Neural crest cell (in vitro differentiated cells): ENCODE measurements at places on chromosomes 1 and 21. TPM values are rescaled to one million over a fixed set of nuclear protein-coding genes. Genes with fewer than 3 reads are reported as not detected.

DNA sequence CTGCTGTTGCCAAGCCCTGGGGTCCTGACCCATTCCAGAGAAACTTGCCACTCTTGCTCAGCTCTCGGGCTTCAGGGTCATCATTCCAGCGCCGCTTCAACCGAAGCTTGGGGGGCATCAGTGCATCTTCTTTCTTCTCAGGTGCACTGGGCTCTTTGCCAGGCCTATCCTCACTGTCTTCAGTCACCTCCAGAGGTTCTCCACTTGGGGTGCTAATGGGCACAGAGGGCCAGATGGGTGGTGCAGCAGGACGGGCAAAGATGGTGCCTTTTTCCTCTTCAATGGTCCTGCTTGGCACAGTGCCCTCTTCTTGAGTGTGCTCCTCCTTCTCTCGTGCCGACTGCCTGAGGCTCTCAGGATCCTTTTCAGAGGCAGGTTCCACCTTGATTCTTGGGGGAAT is 13.3 kb downstream of the ETV3 start:
- no peak for DNase-seq

DNA sequence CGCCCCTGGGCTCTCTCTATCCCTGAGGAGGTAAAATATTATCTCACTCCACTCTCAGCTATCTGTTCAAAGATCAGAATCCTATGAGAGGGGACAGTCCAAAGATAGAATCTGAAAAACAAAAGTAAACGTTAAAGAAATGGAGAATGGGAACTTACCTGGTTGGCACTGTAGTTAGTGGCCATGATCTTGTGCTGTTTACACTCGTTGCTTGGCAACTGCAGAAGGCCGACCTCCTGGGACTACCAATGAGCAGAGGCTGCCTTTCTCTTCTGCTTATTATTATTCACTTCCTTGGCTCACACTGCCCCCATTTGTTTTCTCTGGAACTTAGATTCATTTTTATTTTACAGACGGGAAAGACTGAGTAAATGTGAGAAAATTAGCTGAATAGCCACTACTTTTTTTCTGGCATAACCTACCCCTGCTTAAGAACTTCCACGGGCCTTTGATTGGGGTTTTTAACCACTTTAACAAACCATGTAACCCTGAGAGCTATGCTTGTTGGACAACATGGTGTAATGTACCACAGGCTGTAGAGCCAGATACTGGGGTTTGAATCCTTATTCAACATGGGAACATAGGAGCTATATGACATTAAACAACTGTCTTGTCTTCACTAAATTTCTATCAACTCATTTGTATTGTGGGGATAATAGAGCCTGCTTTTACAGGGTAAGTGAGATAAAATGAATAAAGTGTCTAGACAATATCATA is at the start of gene CFAP126:
Gene CFAP126, minus strand, starts transcription at position 193 of the 717 bp plus-strand sequence. Its CDS starts 8 bp downstream, at position 185.
- peak; percentile 19 for DNase-seq

The SLC9C2 gene
- total RNA-seq: 0.12 TPM in 1 of 2 replicates, not detected in the other

The HSD17B7 gene
- 60.1 and 62.7 TPM in 2 replicates for total RNA-seq

GRCh38 chr21:37263827-37264600 is 3.1 kb downstream of the VPS26C start:
- DNase-seq: no peak

The RAB3GAP2 gene
- 36.4 and 44.1 TPM in 2 replicates for total RNA-seq

GRCh38 chr21:33816174-33816573 is 99.4 kb downstream of the ATP5PO start:
- DNase-seq: no peak

GRCh38 chr1:38028671-38029070 is 16.1 kb downstream of the UTP11 start:
- no peak for DNase-seq

DNA sequence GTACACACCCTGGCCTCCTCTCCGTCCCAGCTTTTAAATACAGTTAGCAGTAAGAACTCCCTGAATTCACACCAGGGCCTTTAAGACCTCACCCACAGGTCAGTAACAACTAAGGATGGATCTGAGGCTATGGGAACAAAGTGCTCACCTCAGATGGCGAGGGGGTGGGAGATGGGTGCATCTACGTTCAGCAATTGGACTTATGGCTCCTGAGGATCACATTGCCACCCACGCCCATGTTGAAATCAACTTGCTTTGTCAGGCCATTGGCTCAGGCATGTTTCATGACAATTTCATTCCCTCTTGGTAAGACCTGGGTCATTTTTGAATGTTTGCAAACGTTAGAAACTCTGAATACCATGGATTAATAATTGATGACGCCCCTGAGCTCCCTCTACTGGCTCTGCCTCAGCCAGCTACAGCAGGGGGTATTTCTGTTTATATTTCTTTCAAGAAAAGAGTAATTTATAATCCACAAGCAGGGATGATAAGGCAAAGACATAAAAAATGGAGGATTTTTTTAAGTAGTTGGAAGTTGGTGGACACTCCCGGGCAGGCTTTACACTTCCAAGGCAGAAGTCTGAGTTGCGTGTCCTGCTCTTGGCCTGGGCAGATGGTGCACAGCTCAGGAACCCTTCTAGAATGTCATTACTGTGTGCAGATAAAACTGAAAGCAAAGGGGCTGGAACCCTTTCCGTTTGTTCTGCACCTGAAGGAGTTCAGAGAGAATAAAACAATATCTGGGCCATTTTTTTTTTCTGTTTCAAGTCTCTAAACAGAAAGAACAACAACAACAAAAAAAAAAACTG is 13.7 kb upstream of the LBR start:
- no peak for DNase-seq

The NBPF4 gene
- not detected in 2 replicates for total RNA-seq

- no peak for DNase-seq
These were observed 503 bp upstream of the PIGM start for GRCh38 chr1:160032165-160032820.

GRCh38 chr1:17745479-17745955 is 9.6 kb upstream of the ACTL8 start:
- DNase-seq: no peak

GRCh38 chr21:46050668-46051378 is 47.1 kb upstream of the COL6A2 start:
- no peak for DNase-seq

The C21orf58 gene
- 61.0 and 61.5 TPM in 2 replicates for total RNA-seq

The AADACL4 gene
- not detected in 2 replicates for total RNA-seq

- DNase-seq: no peak
These were observed 147.7 kb upstream of the IVNS1ABP start for GRCh38 chr1:185464777-185465176.

GRCh38 chr1:184093071-184093470 is 41.5 kb downstream of the TSEN15 start:
- DNase-seq: no peak

The SPRR2E gene
- not detected in 2 replicates for total RNA-seq

DNA sequence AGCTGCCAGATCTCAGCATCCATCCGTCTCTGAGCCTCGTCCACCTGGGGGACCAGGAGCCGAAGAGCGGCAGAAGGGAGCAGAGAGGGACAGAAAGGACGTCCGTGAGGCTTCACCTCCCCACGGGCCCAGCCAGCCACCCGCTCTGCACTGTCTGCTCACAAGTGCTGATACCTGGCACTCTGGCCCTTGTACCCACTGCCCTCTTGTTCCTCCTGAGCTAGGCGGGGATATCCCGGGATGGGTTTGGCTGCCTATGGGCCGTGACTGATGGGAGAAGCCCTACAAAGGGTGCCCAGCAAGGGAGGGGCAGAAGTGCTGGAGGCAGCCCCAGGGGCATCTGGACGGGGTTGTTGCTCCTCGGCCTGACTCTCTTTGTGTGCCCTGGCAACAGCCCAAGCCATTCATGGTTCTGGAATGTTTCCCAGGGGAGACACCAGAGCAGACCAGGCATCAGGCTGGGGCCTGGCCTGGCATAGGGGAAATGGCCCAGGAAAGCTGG is 57.6 kb downstream of the LDLRAD2 start:
- no peak for DNase-seq

GRCh38 chr1:193184776-193185175 is 1.6 kb downstream of the B3GALT2 start:
- no peak for DNase-seq

DNA sequence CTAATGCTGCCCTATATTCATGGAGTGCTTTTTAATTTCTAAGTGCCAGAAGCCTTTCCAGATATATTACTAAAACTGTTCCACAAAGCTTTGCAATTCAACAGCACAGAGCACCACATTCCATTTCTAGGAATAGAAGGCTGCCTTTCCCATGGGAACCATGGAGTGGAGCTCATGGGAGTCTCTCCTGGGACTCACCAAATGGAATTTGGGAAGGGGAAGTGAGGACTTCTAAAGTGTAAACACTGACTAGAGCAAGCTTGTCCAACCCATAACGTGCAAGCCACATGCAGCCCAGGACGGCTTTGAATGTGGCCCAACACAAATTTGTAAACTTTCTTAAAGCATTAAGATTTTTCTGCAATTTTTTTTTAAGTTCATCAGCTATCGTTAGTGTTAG is 190.4 kb upstream of the TNR start:
- DNase-seq: no peak

GRCh38 chr1:18907917-18908845 is 5.8 kb upstream of the ALDH4A1 start:
- no peak for DNase-seq

GRCh38 chr1:38123356-38124135 is 77.0 kb upstream of the POU3F1 start:
- no peak for DNase-seq

- peak; percentile 28 for DNase-seq
These were observed 112.5 kb downstream of the USH2A start for GRCh38 chr1:216310776-216311175.

GRCh38 chr1:20700636-20701215 is 17.1 kb downstream of the KIF17 start:
- no peak for DNase-seq

The RHEX gene
- total RNA-seq: 0.48 and 0.93 TPM in 2 replicates

DNA sequence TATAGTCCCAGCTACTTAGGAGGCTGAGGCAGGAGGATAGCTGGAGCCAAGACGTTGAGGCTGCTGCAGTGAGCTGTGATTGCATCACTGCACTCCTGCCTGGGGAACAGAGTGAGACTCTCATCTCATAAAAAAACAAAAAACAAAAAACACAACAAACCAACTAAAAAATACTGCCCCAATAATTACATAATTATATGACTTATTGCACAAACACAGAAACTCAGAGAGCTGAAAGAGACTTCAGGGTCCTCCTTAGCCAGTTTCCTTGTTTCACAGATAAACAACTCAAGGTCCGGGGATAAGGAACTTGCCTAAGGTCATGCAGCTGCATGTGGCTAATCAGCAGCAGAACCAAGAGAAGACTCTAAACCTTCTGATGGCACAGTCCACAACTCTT is 11.9 kb downstream of the EXTL2 start:
- no peak for DNase-seq

The TFF2 gene
- not detected in 2 replicates for total RNA-seq

DNA sequence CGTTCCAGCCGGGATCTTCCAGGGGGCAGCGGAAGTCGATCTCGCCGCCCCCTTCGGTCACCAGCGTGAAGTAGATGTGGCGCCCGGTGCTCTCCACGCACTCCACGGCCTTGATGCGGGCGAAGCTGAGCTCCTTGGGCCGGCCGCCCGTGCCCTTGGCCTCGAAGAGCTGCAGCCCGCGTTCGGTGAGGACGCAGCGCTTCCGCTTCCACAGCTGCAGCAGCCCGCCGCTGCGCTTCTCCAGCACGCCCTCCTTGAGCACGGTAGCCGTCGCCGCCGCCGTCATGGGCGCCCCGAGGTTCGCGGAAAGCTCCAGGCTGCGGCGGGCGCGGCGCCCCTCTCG is 516 bp downstream of the PHLDA3 start:
- DNase-seq: peak; percentile 31

DNA sequence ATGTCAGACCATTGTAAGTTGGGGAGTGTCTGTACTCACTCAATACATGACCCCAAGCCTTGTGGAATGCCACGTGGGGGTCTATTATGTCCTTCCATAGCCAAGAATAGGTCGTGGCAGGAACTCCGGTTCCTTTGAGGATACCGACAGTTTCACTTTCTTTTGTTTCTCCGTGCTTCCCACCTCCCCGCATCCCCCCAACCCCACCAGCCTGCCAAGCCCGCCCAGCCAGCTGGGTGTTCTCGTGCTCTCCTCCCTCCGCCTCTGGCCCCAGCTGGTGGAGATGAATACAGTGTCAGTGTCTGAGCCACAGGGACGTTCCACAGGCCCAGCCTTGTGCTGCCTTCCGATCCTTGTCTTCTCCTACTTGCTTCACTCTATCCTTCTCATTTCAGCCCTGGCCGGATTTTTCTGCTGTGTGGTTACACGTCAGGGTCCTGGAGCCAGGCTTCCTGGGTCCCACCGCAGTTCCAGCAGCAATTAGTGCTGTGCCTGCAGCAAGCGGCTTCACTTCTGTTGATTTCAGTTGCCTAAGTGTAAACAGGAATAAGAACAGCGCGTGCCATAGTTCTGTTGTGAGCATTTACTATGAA is 4.1 kb upstream of the AGTRAP start:
- DNase-seq: peak; percentile 21

DNA sequence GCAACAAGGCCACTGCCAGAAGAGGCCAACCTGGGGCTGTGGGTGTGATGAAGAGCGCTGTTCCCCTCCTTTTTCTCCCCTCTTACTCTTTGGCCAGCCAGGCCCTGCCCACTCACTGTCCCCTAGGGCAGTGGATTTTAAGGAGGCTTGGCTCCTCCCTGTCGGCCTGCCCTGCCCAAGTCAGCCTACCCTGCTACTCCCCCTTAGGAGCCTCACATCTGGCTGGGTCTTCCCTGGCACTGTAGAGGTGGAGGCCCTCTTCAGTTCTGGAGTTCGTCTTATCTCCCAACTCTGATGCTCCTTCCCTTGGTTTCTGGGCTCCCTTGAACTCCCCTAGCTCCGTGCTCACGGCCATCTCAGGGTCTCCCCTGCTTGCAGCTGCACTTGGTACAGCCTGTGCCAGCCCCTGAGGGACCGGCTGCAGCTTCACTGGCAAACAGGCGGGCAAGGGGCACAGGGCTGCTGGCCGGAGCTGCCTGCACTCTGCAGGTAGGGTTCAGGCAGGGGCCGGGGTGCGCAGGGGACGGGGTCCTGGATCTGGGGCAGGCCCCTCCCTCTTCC is 4.0 kb downstream of the AMPD2 start:
- DNase-seq: no peak

DNA sequence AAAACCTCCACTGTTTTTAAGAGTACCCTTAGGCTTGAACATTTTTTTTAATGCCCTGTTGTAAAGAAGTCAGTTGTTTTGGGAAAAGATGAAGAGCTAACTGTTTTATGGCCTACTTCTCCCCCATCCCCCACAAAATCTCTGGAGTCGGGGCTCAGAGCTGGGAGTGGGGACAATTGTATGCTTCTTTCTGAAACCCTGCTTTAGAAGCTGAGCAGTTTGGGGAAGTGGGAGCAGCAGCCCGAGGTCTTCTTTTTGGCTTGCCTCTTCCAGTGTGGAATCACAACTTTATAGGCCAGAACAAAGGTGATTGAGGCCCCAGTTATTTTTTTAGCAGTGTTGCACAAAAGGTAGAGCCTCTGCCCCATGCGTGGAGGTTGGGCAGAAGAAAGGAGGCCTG is 25.2 kb downstream of the PPP2R5A start:
- DNase-seq: no peak

DNA sequence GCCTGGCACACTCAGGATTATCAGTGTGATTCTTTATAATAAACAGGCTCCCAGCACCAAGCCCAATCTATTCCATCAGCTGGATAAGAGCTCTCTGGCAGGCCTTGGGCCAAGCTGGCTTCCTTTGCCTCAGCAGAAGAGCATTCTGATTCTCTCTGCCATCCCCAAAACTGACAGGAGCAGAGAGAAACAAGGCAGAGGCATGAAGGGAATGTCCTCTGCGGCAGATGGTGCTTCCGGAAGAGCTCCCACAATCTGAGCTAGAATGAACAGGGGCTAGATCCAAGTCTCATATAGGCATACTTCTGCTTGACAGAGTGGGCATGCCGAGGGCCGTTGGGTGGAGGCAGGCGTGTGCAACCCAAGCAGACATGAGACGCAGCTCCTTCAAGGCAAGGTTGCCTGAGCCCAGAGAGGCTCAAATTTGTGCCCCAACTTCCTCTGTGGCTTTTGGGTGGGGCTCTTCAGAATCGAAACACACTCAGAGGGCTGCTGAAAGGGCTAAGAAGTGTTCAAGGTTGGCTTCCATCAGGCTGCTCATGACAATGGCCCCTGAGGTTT is 4.0 kb downstream of the CAPN2 start:
- DNase-seq: no peak

The SLC2A5 gene
- not detected in 2 replicates for total RNA-seq
